ENCODE measurements at places on chromosomes 7 and 10.

GRCh38 chr7:106781828-106782544 is 83.1 kb upstream of the PIK3CG start:
- no peak for DNase-seq

GRCh38 chr7:98727146-98727709 is 110.1 kb downstream of the NPTX2 start:
- DNase-seq: no peak

GRCh38 chr10:111128331-111129180 is 51.7 kb downstream of the ADRA2A start:
- DNase-seq: peak; percentile 82

- DNase-seq: no peak
These were observed 81.3 kb downstream of the CDK6 start for GRCh38 chr7:92754919-92755581.

DNA sequence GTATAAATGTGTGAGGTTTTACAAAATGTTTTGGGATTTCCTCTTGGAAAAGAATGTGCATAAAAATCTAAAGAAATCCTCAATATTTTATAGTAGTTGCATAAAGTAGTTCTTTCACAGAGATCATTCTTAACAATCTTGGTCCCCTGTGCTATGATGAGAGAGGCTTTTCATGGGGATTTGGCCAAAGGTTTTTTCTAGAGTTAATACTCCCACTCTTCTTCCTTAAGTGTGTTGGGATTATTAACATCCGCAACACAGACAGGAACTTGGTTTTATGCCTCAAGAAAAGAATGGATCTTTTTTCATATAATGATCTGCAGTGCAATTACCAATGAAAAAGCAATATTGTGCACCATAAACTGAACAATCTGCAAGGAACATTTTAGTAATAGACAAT is 71.5 kb downstream of the AGMO start:
- no peak for DNase-seq

DNA sequence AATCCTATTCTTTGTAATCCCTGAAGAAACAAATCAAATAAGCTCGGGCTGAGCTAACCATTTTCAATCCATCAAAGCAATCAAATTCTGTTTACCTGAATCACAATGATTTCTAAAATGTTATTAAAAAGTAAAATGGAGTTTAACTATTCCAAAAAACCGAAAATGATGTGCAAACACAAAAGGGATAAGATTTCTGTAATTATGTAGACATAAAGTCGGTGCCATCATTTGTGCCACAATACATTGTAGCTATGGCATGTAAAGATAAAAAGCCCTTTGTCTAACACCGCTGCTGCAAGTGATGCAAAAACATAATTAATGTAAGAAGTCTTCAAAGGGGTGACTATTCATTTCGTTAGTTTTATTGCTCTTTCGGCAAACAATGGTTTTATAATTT is 125.1 kb upstream of the FAM204A start:
- no peak for DNase-seq

DNA sequence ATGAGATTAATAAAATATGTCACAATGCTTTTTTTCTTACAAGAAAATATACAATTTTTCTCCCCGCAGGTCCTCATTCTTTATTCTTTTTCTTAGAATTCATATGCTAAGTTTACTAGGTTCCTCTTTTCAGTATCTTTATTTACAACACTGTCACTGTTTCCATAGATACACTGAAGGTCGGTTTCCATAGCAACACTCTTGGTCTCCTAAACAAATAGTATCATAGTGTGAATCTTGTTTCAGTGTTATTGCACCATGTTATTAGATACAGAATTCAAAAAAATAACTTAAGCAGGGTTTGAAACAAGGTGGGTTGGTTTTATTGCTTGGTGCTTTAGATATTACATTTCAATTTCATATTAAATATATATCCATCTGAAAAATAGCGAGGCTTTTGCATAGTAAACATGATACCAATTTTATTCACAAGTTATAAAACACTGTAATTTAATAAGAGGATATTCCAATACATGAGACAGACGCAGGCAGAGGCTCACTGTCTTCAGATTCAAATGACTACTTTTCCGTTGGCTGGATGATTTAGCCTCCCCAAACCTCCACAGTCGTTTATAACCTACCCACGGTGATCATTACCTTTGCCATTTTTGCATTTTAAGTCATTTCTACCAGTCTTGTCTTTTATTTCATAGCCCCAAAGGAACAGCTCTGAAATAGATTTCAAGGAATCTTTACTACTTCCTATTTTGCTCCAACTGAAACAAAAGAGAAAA is 88.9 kb upstream of the KLF6 start:
- peak; percentile 86 for DNase-seq

DNA sequence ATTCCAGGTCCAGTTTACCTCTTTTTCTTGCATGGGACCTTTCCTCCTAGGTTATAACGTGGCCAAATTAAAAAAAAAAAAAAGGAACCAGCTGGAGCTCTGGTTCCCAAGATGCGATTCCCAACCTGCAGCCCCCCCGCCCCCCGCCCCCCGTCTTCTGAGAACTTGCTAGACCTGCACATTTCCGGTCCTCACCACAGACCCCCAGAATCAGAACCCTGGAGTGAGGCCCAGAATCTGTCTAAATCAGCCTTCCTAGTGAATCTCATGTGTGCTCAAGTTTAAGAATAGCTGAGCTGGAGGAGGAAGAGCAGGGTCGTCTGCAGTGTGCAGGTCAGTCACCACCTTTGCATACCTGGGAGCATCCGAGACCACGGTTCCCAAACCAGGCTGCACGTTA is 144.2 kb downstream of the KLF6 start:
- DNase-seq: no peak

GRCh38 chr10:17652585-17652984 is 8.6 kb downstream of the STAM start:
- DNase-seq: no peak

DNA sequence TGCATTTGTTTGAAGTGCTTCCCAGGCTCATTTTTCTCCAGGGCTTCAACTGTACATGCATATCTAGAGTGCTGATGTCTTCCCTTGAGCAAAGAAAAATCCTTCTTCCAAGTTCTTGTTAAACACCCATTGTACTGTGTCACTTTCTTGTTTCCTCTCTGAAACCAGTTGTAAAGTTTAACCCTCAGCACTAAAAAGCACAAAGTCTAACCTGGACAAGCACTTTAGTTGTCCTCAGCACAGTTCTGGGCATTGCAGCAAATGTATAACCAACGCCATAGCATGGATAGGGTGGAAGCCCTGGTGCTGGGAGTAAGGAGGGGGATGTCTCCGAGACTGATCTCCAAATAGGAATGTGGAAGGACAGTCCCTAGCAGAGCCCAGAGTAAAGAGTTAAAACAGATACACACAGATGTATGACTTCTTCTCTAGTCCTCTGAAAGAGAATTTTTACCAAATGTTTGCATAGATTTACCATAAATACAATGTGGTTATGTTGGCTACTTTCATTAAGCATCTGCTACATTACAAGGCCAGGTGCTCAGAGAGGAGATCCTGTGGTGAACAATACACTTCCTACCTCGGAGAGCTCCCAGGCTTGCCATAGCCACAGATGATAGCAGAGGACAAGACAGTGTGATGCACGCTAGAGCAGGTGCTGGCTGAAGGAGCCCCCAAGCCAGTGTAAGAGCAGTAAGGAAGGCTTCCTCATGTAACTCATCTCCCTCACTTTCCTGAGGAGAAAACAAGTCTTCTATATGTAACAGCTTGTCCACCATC is 57.0 kb downstream of the DNAJC12 start:
- DNase-seq: no peak

DNA sequence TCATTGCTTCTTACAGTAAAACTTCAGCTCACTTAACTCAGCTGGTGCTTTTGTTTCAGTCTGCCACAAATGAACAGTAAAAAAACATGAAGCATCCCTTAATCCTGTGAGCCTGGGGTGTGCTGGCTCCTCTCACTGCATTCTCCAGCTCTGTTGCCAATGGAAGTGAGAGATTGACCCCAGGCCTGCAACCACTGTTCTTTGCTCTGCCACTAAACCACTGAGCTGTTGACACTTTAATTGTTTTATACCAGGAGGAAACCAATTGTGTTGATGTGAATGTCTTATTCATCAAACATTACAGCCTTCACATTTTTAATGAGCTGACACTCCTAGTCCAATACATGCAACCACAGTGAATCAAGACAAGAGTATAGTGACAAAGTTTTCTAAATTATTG is 69.4 kb upstream of the FZD1 start:
- no peak for DNase-seq

- DNase-seq: no peak
These were observed 216.2 kb downstream of the AUTS2 start for GRCh38 chr7:69814421-69814962.

DNA sequence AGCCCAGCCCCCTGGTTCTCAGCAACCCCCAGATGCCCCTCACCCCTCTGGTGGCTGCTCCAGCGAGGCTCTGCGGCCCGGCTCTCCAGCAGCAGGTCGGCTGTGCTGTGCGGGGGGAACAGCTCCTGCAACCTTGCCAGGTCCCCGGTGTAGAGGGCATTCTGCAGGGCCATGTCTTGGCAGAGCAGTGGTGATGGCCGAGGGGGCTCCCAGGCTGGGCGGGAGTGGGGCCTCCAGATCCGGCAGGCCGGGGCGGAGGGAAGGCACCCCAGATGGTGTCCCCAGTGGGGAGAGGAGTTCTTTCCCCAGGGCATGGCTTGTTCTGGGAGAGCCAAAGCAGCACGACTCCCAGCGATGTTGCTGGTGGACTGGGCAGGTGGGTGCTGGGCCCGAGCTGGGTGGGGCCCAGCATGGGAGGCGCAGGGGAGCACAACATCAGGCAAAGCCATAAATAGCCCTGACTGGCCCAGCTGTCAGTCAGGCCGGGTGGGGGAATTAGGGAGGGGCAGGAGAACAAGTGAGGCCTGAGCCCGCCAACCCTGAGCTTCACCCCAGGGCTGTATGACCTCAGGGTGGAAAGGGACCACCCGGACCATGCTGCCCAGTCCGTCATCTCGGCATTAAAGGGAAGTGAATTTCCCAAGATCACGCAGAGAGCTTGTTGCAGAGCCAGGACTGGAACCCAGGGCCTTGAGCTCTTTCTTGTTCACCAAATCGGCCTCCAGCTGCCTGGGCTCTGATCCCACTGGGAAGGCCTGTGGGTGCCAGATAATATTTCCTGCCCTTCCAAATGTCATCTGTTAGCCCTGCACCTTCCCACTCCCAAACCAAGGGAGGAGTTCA is 580 bp upstream of the ASB10 start:
- no peak for DNase-seq

DNA sequence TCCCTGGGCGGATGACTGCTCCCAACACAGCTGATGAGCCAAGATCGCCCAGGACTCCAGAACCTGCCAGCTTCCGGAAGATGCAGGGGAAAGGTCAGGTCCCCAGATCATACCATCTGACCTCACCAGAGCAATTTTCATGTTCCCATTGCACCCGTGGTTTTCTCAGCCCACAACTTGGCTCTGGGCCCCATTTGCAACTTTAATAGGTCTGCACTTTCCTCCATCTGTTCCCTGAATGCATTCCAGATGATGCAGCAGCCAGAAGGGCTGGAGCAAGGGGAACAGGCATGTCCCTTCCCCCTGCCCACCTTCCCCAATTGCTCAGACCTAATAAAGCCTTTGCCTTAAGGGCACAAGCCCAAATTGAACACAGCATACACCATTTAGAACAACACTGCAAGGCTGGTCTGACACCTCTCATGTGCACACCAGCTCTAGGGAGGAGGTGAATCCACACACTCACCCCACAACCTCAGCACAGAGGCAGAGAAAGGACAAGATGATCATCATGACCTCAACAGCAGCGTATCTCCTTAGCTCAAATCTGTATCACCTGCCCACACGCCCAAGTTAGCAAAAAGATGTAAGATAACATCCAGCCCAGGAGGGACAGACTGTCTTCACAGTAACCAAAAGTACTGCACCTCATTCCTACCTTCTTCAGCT is 87.5 kb downstream of the PLXNA4 start:
- DNase-seq: no peak

- no peak for DNase-seq
These were observed 30.4 kb upstream of the PPIF start for GRCh38 chr10:79316671-79317431.

GRCh38 chr7:98217623-98218582 is 6.7 kb downstream of the BHLHA15 start:
- peak; percentile 58 for DNase-seq

GRCh38 chr7:22654831-22655230 is 72.2 kb upstream of the IL6 start:
- no peak for DNase-seq

DNA sequence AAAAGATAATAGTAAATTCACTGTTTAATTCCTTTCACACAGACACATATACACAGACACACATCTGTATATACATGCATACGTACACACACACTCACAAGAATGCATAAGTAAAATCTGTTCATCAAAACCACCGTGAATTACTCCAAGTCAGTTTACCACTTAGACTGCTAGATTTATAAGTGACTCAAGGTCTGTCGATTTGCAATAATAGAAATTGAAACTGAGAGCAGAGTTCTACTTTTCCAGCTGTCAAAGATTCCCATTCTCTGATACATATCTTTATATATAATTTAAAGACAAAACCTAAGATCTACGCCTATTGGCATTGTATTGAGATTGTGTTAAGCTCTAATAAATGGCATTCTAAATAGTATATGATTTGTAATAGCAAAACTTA is 9.9 kb upstream of the HGF start:
- no peak for DNase-seq

GRCh38 chr10:72887043-72887442 is 6.5 kb upstream of the OIT3 start:
- DNase-seq: peak; percentile 43

- DNase-seq: no peak
These were observed 23.6 kb downstream of the AKR1B1 start for GRCh38 chr7:134435161-134435920.

- no peak for DNase-seq
These were observed 8.8 kb downstream of the TDRD1 start for GRCh38 chr10:114188001-114188400.

DNA sequence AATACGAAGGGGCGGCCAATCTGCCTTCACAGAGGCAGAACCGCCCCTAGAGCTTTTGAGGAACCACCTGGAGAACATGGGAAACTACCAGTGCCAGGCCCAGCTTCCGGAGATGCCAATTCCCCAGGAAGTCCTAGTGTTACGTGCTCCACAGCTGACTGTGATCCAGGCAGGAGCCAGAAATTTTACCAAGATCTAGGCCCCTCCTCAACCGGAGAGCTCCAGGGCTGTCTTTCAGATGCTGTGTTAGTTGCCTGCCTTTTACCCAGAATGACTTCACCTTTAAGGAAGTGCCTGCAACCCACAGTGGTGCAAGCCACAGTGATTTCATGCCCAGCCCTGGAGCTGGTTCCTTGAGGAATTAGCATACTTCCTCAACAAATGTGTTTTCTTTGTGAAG is 62.9 kb downstream of the ELMO1 start:
- DNase-seq: peak; percentile 83

GRCh38 chr10:43254199-43254730 is 12.6 kb downstream of the RASGEF1A start:
- no peak for DNase-seq

DNA sequence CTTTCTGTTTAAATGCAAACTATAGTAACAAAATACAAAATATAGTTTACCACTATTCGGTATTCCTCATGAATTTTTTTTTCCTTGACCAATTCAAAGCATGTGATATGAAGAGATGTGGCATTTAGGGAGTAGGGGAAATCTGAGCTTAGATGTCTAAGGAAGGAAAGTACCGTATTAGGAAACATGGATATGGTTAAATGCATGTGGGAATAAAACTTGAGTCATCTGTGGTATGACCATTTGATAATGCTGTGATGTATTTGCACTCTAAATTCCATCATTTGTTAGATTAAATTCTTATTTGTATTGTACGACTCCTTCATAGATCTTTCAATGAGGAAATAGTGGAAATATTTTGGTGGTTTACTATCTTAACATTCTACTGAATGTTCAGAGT is 19.7 kb downstream of the AHR start:
- DNase-seq: peak; percentile 91

- no peak for DNase-seq
These were observed 19.9 kb downstream of the SLC29A3 start for GRCh38 chr10:71338728-71339495.

GRCh38 chr10:113967126-113967525 is 76.5 kb upstream of the ADRB1 start:
- DNase-seq: no peak

Data from suppressor macrophage treated with lipopolysaccharide for 1 hour (primary cell).